ENCODE measurements at places on chromosomes 2 and 18.

GRCh38 chr2:73896362-73897239, 3.8 kb downstream of the ACTG2 start:
- DNase-seq, result no peak

DNA sequence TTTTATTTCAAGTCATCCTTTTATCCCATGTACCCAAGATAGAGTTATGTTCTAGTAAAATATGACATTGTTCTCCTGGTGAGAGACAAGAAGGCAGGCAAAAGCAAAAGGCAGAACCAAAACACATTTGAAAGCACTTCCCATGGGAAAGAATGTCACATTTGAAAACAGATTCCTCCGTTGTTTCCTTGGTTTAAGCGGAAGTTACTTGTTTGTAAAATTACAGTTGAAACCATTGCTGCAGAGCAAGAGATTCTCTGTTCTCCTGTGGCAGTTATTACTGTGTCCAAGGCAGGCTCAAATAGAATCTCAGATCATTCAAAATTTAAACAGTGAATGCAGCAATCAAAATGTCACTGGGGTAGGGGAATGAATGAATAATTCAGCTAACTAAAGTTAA, 149.6 kb downstream of the MTCL1 start:
- no peak for DNase-seq

GRCh38 chr2:240397924-240398645, 37.4 kb upstream of the GPC1 start:
- no peak for DNase-seq

GRCh38 chr18:61064911-61065310, 268.3 kb upstream of the CDH20 start:
- no peak for DNase-seq

- no peak for DNase-seq
These were observed 15.4 kb downstream of the ZNF516 start for GRCh38 chr18:76479351-76480238.

- no peak for DNase-seq
These were observed 586.5 kb upstream of the SLC8A1 start for GRCh38 chr2:41038408-41038807.

DNA sequence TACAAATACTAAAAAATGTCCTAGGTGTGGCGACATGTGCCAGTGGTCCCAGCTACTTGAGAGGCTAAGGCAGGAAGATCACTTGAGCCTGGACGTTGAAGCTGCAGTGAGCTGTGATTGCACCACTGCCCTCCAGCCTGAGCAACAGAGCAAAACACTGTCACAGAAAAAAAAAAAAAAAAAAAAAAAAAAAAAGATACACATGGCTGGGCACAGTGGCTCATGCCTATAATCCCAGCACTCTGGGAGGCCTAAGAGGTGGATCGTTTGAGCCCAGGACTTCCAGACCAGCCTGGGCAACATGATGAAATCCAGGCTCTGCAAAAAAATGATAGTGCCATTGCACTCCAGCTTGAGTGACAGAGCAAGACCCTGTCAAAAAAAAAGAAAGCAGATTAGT, 13.7 kb downstream of the KANSL1L start:
- DNase-seq, result no peak

DNA sequence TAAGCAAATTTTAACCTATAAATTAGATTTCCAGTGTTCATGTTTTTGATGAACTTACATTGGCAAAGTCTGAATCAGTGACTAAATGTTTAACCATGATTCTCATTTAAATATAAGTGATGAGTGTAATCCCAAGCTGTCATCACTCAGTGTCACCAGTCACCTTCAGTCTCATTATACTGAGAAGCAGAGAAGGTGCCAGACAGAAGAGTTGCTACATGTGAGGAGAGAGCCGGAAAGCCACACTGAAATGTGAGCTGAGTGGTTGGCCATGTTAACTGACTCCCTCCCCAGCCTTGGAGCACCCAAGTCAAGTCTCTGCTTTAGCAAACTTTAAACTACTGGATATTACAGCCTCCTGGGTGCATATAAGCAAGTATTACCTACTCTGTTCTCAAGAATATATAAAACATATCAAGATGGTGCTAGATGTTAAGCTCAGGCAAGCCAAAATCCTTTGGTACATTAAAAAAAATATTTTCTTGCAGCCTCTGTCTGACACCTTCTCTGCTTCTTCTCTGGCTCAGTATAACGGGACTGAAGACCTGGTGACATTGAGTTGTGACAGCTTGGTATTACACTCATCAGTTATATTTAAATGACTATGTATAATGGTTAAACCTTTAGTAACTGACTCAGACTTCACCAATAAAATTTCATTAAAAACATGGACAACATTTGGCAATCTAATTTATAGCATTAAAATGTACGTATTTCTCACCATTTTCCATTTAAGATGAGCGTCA, 75.8 kb upstream of the MAP3K20 start:
- DNase-seq, result no peak
